Peyer's patch (tissue), 4 donors: ENCODE measurements at places on chromosomes 5 and 9.

DNA sequence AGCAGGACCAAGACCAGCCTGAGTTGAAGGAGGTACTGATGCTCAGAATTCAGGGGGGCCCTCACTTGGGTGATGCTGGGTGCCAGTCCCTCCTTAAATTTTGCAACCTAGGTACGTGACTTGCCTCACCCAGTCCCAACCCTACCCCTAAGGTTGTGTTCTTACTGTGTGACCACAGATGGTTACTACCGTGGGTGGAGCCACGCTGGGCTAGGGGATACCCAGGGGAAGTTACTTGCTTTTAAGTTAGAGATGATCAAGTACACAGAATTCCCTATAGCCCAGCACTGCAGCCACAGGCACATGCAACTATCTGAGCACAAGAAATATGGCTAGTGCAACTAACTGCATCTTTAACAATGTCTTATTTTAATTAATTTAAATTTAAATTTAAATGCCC lies 32.9 kb downstream of the NXNL2 start:
- no peak overlapping the region for H3K4me3 ChIP-seq
- DNase-seq, result no peak
- no peak overlapping the region for H3K27ac ChIP-seq
- no peaks in the 10 kb centered on the region for H3K4me1 ChIP-seq
- no peaks in the 10 kb centered on the region for H3K36me3 ChIP-seq
- H3K27me3 ChIP-seq, result no peaks in the 10 kb centered on the region

GRCh38 chr5:103605277-103605676 lies 42.7 kb upstream of the NUDT12 start:
- no peaks in the 10 kb centered on the region for H3K27me3 ChIP-seq
- no peaks in the 10 kb centered on the region for H3K36me3 ChIP-seq
- H3K4me1 ChIP-seq, result no peaks in the 10 kb centered on the region
- DNase-seq, result no peak
- H3K4me3 ChIP-seq, result no peak overlapping the region

- no peak overlapping the region for H3K4me3 ChIP-seq
- H3K4me1 ChIP-seq, result no peaks in the 10 kb centered on the region
- no peaks in the 10 kb centered on the region for H3K27me3 ChIP-seq
- DNase-seq, result no peak
- peak overlapping the region; percentile 32 for H3K27ac ChIP-seq
Measured at GRCh38 chr9:136655536-136656182, 7.1 kb upstream of the EGFL7 start.

- H3K36me3 ChIP-seq, result no peaks in the 10 kb centered on the region
- DNase-seq, result no peak
- no peak overlapping the region for H3K27ac ChIP-seq
- H3K27me3 ChIP-seq, result no peaks in the 10 kb centered on the region
Measured at GRCh38 chr5:113203916-113204315, 227.3 kb downstream of the DCP2 start.

DNA sequence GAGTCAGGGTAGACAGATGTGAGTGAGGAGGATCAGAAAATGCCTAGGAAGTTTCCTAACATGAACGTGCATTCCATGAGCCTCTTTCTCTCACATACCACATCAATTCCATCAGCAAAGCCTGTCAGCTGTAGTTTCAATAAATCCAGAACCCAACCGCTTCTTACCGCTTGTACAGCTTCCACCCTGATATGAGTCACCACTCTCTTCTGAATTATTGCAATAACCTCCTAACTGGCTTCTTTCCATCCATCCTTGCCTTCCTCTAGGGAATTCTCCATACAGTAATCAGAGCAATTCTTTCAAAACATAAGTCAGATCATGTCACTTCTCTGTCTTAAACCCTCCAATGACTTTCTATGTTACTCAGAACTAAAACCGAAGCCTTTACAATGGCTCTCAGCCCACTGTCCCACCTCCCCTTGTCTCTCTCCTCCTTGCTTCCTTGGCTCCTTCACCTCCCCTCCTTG lies 8.1 kb upstream of the RAD23B start:
- no peak overlapping the region for H3K27ac ChIP-seq
- DNase-seq, result no peak

GRCh38 chr9:129968690-129969485 lies 74.1 kb downstream of the FNBP1 start:
- no peaks in the 10 kb centered on the region for H3K36me3 ChIP-seq
- H3K27ac ChIP-seq, result no peak overlapping the region
- H3K4me1 ChIP-seq, result peaks cover 9% of the 10 kb centered on the region
- H3K27me3 ChIP-seq, result no peaks in the 10 kb centered on the region

DNA sequence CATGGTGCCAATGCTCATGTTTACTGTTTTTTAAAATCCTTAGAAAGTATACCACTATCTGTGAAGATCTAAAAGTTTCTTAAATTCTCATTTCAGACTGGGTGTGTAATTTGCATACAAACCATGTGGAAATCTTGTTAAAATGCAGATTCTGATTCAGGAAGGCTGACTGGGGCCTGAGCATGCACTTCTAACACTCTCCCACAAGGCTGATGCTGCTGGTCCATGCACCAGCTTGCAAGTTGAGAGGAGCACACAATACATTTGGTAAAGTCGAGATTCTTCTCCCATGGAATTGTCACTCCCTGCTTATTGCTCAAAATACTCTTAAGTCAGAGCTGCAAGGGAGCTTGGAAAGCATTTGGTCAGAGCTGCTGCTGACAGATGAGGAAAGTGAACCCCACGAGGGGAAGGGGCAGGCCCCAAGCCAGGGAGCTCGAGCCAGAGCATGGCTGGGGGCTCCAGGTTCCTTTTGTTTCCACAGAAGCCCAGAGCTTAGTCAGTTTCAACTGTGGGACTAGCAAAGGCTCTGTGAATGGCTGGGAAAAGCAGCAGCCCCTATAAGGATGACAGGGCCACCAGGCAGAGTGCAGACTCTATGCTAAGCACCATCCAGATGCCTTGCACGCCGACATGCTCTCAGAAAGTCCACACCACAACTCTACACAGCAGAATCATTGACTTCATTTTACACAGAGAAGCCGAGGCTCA lies 93.5 kb upstream of the HAND1 start:
- no peak overlapping the region for H3K4me3 ChIP-seq
- no peak overlapping the region for H3K27ac ChIP-seq
- no peaks in the 10 kb centered on the region for H3K36me3 ChIP-seq
- no peaks in the 10 kb centered on the region for H3K4me1 ChIP-seq

DNA sequence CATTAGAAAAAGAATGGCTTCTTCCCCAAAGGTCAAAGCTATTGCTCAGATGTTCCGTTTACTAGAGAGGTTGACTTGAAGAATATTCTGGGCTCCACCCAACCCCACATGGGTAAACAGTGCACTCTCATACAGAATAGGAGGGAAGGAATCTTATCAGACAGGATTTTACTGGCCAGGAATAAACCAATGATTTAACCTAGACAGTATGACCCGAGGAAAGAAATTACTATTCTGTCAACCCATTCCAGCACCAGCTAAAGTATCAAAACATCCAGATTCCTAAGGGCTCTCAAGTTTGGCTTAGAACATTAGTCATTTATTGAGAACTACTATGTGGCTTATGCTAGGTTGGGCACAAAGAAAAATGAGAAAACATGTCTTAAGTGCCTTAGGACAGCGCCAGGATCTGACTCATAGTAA lies 493.6 kb upstream of the KLF4 start:
- H3K27ac ChIP-seq, result no peak overlapping the region
- no peaks in the 10 kb centered on the region for H3K36me3 ChIP-seq
- no peak overlapping the region for H3K4me3 ChIP-seq
- no peaks in the 10 kb centered on the region for H3K27me3 ChIP-seq
- DNase-seq, result no peak

GRCh38 chr5:160054831-160055230 lies 45.9 kb downstream of the TTC1 start:
- H3K27me3 ChIP-seq, result no peaks in the 10 kb centered on the region
- H3K27ac ChIP-seq, result no peak overlapping the region
- no peak for DNase-seq
- H3K36me3 ChIP-seq, result no peaks in the 10 kb centered on the region
- H3K4me3 ChIP-seq, result no peak overlapping the region
- no peaks in the 10 kb centered on the region for H3K4me1 ChIP-seq

DNA sequence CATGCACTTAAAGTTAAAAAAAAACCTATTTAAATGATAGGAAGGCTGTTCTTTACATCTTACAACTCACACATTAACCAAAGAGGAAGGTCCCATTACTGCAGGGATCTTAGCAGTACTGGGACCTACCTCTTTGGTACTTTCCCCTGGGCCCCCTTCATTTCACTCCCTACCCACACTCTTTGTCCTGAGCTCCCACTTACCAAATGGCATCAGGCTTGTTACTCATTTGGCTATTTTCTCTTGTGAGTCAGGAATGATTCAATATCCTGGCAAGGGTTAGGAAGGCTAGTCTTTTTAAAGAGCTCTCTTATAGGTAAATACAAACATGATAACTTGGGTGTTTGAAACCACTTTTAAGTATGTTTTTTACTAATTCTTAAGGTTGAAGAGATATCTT lies 117.4 kb upstream of the ELL2 start:
- H3K27me3 ChIP-seq, result no peaks in the 10 kb centered on the region
- no peak overlapping the region for H3K4me3 ChIP-seq
- H3K4me1 ChIP-seq, result no peaks in the 10 kb centered on the region
- no peak for DNase-seq
- H3K36me3 ChIP-seq, result no peaks in the 10 kb centered on the region
- no peak overlapping the region for H3K27ac ChIP-seq

GRCh38 chr9:1951446-1951845 lies 63.7 kb upstream of the SMARCA2 start:
- no peak overlapping the region for H3K27ac ChIP-seq
- H3K4me3 ChIP-seq, result no peak overlapping the region
- H3K27me3 ChIP-seq, result no peaks in the 10 kb centered on the region
- DNase-seq, result no peak
- H3K36me3 ChIP-seq, result no peaks in the 10 kb centered on the region

DNA sequence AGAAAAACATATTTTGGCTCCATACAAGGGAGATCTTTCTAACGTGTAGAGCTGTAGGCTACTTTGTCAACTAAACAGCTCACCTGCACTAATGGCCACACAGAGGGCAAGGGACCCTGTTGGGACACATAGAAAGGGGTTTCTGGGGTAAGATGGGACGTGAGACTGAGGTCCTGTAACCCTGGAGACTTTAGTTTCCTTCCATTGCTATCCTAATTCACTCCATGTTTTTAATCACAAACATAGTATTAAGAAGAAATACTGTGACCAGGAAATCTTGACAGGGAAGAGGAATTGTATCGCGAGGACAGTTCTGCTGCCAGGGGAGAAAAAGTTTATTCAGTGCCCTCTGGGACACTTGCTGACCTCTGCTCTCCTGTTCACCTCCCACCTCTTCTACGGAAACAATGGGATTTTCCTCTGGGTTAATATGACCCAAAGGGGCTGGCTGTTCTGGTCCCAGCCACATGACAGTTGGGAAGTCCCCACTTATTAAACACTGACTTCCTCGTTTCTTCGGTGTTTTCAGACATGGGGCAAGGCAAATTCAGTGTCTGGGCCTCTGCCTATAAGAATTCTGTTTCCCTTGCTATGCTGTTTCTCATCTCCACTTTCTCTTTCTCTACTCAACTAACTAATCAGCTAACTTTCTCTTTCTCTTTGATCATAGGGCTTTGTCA lies 106.9 kb upstream of the SEMA6A start:
- no peak overlapping the region for H3K4me3 ChIP-seq
- H3K27ac ChIP-seq, result no peak overlapping the region
- no peaks in the 10 kb centered on the region for H3K27me3 ChIP-seq
- no peaks in the 10 kb centered on the region for H3K4me1 ChIP-seq
- no peak for DNase-seq
- H3K36me3 ChIP-seq, result no peaks in the 10 kb centered on the region

DNA sequence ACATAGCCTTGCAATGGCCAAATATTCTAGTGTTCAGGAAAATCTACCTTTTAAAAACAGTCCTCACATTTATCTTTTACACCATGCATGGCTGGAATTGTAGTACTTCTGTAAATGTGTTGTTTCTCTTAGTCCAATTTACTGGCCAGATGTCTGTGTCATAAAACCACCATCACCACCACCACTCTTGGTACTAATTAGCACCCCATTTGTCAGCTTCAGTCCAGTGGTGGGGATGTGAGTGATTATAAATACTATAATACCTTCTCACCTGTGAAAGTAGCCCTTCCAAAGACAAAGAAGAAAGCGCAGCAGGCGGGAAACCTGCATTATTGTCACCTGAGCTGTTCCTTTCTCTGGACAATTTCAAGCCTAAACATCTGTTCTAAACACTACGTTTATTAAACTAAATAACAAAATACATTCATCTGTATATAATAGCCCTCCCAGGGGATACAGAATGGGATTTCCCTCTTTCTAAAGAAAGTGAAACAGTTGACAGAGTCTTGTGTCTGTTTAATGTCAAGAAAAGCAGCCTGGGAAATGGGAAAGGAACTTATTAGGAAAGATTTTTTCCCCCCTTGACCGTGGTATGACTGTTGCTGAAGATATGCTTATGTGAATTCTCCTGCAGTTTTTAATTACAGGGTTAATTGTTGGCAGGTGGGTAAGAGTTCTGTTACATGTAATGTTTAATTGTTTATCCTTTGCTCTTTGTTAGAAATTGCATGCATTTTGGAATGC lies 144.5 kb upstream of the NUDT12 start:
- H3K4me3 ChIP-seq, result no peak overlapping the region
- H3K27ac ChIP-seq, result no peak overlapping the region
- no peaks in the 10 kb centered on the region for H3K36me3 ChIP-seq
- no peaks in the 10 kb centered on the region for H3K4me1 ChIP-seq
- no peak for DNase-seq

GRCh38 chr9:114098021-114098935 lies 814 bp downstream of the KIF12 start:
- DNase-seq, result no peak
- H3K27me3 ChIP-seq, result no peaks in the 10 kb centered on the region
- no peak overlapping the region for H3K27ac ChIP-seq
- no peaks in the 10 kb centered on the region for H3K4me1 ChIP-seq
- H3K36me3 ChIP-seq, result no peaks in the 10 kb centered on the region
